ENCODE measurements at places on chromosomes 11 and 22.

- no peaks in the 10 kb centered on the region for H3K4me1 ChIP-seq
- H3K36me3 ChIP-seq: no peaks in the 10 kb centered on the region
- no peaks in the 10 kb centered on the region for H3K27me3 ChIP-seq
- H3K27ac ChIP-seq: no peak overlapping the region
- H3K4me3 ChIP-seq: no peak overlapping the region
- no peak for DNase-seq
Observed at GRCh38 chr11:77236901-77237300, 64.6 kb downstream of the GDPD4 start.

DNA sequence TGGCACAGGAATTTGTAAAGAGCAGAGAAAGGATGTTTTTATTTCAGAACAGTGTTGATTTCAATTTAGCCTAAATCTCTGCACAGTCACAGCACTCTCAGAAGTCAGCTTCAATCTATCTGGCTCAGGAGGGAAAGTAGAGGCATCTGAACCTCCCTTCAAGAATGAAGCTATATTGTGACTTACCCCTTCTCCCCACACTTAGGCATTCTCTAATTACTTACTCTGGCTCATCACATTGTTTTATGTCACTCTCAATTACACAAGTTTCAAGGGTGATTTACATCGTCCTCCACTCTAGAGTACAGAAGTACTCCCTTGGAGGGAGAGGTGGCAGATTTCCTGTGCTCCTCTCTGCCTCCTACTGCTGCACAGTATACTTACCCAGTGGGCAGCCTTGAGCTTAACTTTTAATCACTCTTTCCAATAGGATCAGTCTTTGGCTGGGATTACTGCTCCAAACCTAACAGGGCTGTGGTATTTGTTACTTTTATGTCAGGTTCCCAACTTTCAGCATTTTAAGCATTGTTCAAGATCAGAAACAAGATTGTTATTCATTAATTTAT is 211.4 kb downstream of the AASDHPPT start:
- no peak overlapping the region for H3K27ac ChIP-seq
- no peaks in the 10 kb centered on the region for H3K36me3 ChIP-seq
- no peak overlapping the region for H3K4me3 ChIP-seq
- no peaks in the 10 kb centered on the region for H3K4me1 ChIP-seq
- DNase-seq: no peak

DNA sequence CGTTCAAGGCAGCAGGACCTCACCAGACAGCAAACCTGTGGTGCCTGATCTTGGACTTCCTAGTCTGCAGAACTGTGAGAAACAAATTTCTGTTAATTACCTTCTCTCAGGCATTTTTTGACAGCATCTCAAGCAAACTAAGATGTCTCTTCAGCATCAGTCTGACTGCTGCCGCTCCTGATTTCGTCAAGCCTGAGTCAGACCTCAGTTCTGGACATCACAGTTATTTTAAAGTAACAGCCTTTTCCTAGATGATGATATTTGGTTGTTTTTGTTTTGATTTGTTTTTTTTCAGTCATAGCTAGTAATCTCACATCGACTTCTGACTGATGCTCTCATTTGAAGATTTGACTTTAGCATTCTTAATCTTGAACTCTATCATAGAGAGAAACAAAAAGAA is 71.9 kb downstream of the BLID start:
- no peak overlapping the region for H3K4me3 ChIP-seq
- DNase-seq: no peak
- no peaks in the 10 kb centered on the region for H3K27me3 ChIP-seq
- peaks cover 6% of the 10 kb centered on the region for H3K4me1 ChIP-seq

DNA sequence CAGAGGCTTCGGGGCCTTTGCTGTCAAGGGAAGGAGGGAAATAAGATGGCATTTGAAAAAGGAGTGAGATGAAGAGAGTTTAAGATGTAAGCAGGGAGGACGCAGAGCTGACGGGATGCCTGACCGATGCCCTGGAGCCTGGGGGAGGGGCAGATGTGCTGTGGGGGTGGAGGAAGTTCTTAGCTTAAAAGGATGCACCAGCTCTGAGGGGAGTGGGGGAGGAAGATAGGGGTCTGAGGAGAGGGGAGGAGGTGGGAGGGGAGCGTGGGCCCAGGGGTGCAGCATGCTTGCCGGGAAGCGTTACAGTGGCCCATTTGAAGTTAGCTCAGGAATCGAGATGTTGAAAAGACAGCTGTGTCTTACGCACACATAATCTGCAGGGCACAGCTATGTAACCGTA is 56.3 kb downstream of the RPS6KA4 start:
- DNase-seq: no peak
- H3K27me3 ChIP-seq: no peaks in the 10 kb centered on the region
- no peak overlapping the region for H3K27ac ChIP-seq

GRCh38 chr11:103631841-103632240 is 404.6 kb upstream of the DDI1 start:
- DNase-seq: no peak
- H3K27me3 ChIP-seq: no peaks in the 10 kb centered on the region
- no peak overlapping the region for H3K4me3 ChIP-seq

- no peak for DNase-seq
- H3K27ac ChIP-seq: no peak overlapping the region
- no peaks in the 10 kb centered on the region for H3K27me3 ChIP-seq
- H3K36me3 ChIP-seq: no peaks in the 10 kb centered on the region
Observed at GRCh38 chr22:40107851-40108378, 69.8 kb upstream of the TNRC6B start.

- H3K4me3 ChIP-seq: no peak overlapping the region
- no peak for DNase-seq
- H3K27ac ChIP-seq: no peak overlapping the region
- no peaks in the 10 kb centered on the region for H3K4me1 ChIP-seq
- peaks cover 5% of the 10 kb centered on the region for H3K36me3 ChIP-seq
Observed at GRCh38 chr11:7080900-7081299, 7.9 kb upstream of the RBMXL2 start.

- peaks cover 8% of the 10 kb centered on the region for H3K27me3 ChIP-seq
- H3K4me1 ChIP-seq: no peaks in the 10 kb centered on the region
- no peak for DNase-seq
- H3K36me3 ChIP-seq: peaks cover 3% of the 10 kb centered on the region
Observed at GRCh38 chr22:39498802-39499201, 3.3 kb upstream of the MIEF1 start.

GRCh38 chr11:134376150-134376921 is 35.7 kb downstream of the B3GAT1 start:
- H3K36me3 ChIP-seq: peaks cover 24% of the 10 kb centered on the region
- H3K4me1 ChIP-seq: peaks cover 4% of the 10 kb centered on the region
- no peak overlapping the region for H3K27ac ChIP-seq
- H3K4me3 ChIP-seq: no peak overlapping the region

DNA sequence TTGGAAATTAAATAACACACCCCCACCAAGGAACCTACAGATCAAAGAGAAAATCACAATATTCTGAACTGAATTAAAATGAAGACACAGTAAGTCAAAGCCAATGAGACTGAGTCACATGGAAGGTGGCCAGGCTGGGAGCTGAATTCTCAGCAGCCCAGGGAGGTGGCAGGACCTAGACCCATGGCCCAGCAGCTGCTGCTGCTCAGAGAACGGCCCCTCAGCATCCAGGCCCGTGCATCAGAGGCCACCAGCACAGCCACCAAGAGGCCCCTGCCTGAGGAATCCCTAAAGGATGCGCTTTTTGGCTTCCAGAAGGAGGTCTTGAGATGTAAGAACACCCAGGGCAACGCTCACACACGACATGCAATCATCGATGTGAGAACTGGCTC is 35.0 kb downstream of the TBX1 start:
- no peaks in the 10 kb centered on the region for H3K27me3 ChIP-seq
- H3K4me1 ChIP-seq: no peaks in the 10 kb centered on the region
- H3K36me3 ChIP-seq: no peaks in the 10 kb centered on the region

DNA sequence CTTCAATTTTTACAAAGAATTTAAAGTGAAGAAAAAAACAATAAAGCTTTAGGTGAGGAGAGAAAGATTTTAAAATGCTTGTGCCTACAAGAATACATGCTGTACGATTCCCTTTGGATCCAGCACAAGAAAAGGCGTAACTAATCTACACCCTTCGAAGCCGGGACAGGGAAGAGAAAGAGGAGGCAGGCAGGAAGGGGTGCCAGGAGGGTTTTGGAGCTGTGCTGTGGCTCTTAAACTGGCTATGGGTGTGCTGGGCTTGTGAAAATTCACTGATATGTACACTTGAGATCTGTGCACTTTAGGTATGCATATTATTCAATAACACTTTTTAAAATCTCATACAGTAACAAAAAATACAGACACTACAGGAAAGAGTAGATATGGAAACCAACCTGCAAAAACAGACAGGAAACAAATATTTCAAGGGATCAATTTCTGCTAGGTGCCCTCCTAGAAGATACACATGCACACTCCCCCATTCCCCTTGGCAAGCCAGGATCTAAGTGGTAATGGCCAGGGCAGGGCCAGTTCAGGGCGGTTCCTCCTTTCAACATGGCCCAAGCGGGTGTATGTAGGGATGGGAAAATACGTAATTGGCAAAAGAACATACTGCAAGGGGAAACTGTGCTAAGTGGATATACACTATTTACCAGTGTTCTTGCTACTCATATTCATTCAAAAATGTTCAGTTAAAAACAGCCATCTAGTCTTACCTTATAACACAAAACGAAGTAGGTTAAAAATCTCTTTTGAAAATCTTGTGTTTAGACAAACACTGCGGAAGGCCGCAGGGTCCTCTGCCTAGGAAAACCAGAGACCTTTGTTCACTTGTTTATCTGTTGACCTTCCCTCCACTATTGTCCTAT is 54.2 kb downstream of the PACSIN2 start:
- H3K4me1 ChIP-seq: peaks cover 21% of the 10 kb centered on the region
- H3K36me3 ChIP-seq: peaks cover 12% of the 10 kb centered on the region
- H3K27ac ChIP-seq: no peak overlapping the region
- H3K27me3 ChIP-seq: no peaks in the 10 kb centered on the region
- no peak for DNase-seq

DNA sequence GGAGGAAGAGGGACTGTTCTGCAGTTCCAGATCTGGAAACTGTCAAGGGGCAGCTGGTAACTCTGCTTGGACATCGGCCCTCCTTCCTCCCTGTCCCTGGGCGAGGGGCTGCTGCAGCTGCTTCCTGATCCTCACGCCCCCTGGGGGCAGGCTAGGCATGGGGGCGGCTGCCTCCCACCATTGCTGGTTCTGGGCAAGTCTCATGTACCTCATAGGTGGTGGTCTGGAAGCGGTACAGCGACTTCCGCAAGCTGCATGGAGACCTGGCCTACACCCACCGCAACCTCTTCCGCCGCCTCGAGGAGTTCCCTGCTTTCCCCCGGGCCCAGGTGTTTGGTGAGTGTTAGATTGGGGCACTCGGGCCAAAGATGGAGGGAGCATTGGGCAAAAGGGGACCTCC is 5.0 kb downstream of the SNX15 start:
- peaks cover 16% of the 10 kb centered on the region for H3K36me3 ChIP-seq
- no peaks in the 10 kb centered on the region for H3K27me3 ChIP-seq
- no peaks in the 10 kb centered on the region for H3K4me1 ChIP-seq
- no peak overlapping the region for H3K4me3 ChIP-seq
- no peak overlapping the region for H3K27ac ChIP-seq
- DNase-seq: peak; percentile 46

GRCh38 chr11:3080733-3081385 is 23.6 kb upstream of the CARS1 start:
- H3K27ac ChIP-seq: no peak overlapping the region
- H3K36me3 ChIP-seq: no peaks in the 10 kb centered on the region
- H3K4me3 ChIP-seq: no peak overlapping the region
- no peak for DNase-seq
- no peaks in the 10 kb centered on the region for H3K27me3 ChIP-seq

DNA sequence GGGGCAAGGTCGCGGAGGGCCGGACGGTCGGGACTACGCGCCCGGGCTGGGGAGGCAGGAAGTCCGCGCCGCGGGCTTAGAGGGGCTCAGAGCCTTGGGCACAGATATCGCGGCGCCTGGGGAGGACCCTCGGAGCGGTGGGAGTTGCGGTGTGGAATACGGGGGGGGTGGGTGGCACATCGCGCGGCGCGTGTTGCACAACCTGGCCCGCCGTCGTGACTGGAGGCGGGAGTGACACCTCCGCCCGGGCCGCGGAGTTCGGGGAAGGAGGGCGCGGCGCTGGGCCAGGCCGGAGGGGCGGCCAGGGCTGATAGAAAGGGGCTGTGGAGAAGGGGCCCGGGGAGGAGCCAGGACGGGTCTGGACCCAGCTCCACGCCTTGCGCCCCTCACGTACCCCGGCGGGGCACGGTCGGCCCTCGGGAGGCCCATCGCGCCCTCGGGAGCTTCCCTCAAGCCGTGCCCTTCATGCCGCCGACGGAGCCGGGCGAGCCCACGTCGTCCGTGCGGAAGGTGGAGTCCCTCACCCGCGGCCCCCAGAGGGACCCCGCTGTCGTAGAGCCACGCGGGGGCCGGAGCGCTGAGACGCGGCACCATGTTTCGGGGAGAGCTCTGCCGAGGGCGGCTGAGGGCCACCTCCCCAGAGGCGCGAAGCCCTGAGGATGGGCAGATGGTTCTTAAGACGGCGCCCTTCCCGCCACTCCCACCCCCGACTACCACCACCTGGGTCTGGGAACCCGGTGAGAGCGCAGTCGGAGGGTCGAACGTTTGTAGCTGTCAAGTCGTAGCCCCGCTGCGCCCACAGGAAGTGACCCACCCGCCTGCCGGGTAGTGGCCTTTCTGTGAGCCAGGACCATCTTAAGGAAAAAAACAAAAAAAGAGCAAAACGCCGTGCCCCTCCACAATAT is 729 bp downstream of the IL17RA start:
- no peaks in the 10 kb centered on the region for H3K36me3 ChIP-seq
- no peaks in the 10 kb centered on the region for H3K4me1 ChIP-seq
- H3K4me3 ChIP-seq: peak overlapping the region; percentile 87
- peaks cover 3% of the 10 kb centered on the region for H3K27me3 ChIP-seq
- DNase-seq: no peak

DNA sequence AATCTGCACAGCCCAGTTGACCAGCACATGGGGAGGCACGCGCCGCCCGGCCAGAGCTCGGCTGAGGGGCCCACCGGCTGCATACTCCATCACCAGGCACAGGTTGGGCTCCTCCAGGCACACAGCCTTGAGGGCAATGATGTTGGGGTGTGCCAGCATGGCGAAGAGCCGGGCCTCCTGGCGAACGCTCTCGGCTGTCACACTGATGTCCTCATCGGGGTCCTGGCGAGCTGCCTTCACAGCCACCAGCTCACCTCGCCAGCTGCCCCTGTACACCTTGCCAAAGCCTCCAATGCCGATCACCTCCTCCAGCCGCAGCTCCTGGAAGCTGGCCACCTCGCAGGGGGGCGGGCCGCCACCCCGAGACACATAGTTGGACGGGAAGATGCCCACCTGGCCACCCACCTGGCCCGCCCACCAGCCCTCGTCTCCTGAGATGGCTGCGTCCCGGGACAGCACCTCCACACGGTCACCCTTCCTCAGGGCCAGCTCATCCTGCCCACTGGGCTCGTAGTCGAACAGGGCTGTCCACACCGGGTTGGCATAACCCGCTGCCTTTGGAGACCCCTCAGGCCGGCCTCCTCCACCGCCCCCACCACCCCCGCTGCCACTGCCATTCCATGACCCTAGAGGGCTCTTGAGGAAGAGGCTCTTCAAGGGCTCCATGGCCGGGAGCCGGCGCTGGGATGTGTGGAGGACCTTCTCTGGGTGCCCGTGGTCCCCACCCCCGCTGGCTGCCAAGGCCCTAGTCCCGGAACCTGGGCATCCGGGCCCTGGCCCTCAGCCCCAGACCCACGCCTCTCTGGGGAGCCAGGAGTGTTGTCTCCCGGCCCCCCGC is 711 bp downstream of the MAP3K11 start:
- no peak overlapping the region for H3K27ac ChIP-seq
- H3K27me3 ChIP-seq: no peaks in the 10 kb centered on the region
- no peak for DNase-seq
- no peaks in the 10 kb centered on the region for H3K4me1 ChIP-seq
- H3K4me3 ChIP-seq: peak overlapping the region; percentile 97
